Hematopoietic multipotent progenitor cell treated with erythropoietin and hydrocortisone succinate and interleukin-3 and kit ligand, for 15 days (in vitro differentiated cells): ENCODE measurements at places on chromosomes 13 and 19.

GRCh38 chr13:51032831-51033230, 78.2 kb downstream of the C13orf42 start:
- DNase-seq: no peak

GRCh38 chr13:40987606-40988280, 31.4 kb downstream of the ELF1 start:
- DNase-seq: no peak

DNA sequence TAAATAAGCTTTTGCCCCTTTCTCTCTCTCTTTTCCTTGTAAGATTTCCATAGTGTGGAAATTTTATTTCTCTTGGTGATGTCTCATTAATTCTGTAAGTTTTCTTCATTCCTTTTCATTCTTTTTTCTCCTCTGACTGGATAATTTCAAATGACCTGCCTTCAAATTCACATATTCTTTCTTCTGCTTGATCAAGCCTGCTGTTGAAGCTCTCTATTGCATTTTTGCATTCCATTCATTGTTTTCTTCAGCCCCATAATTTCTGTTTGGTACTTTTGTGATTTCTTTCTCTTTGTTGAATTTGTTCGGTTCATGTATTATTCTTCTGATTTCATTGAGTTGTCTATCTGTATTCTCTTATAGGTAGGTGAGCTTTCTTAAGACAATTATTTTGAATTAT, 42.2 kb upstream of the ZNF507 start:
- no peak for DNase-seq

- no peak for DNase-seq
Observed at GRCh38 chr13:31627097-31627845, 112.1 kb upstream of the RXFP2 start.

GRCh38 chr13:43022934-43023288, 475 bp upstream of the DNAJC15 start:
- no peak for DNase-seq

- no peak for DNase-seq
Observed at GRCh38 chr13:29964181-29964845, 113.9 kb upstream of the UBL3 start.

GRCh38 chr13:85223883-85224656, 575.1 kb downstream of the SLITRK6 start:
- DNase-seq: no peak

- DNase-seq: no peak
Observed at GRCh38 chr19:44762038-44762437, 13.5 kb downstream of the BCL3 start.

DNA sequence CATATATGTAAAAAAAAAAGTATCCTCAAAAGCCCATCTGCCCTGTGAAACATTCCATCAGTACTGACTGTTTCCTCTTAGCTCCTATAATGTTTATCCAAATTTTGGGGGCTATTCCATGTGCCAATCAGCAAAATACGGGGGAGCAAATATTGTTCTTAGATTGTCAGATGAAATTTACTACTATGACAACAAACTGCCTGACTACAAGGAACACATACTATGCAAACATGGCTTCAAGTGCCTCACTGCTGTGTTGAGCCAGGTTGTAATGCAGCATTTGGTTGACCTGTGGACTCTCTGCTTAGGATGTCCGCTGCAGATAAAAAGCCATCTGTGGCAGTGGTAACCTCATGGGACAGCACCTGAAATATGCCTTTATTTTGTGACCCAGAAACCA, 98.2 kb upstream of the SCEL start:
- no peak for DNase-seq

- DNase-seq: no peak
Observed at GRCh38 chr19:41555748-41556147, 20.2 kb upstream of the CEACAM21 start.

DNA sequence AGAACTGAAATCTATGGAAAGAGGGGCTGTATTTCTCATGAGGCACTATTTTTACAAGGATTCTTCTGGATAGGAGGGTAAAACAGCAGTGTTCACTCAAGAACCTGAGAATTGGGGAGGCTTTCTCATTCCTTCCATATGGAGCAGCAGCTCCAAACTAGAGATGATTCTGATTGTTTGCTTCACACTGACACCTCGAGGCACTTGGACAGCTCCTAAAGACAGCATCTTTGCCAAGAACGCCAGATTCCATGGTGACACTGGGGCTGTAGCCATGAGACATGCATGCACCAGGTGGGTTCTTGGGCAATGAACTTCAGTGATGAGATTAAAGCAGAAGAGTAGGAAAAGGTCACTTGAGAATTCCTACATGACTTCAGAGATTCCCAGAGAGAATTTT, 361.5 kb upstream of the HTR2A start:
- DNase-seq: no peak

DNA sequence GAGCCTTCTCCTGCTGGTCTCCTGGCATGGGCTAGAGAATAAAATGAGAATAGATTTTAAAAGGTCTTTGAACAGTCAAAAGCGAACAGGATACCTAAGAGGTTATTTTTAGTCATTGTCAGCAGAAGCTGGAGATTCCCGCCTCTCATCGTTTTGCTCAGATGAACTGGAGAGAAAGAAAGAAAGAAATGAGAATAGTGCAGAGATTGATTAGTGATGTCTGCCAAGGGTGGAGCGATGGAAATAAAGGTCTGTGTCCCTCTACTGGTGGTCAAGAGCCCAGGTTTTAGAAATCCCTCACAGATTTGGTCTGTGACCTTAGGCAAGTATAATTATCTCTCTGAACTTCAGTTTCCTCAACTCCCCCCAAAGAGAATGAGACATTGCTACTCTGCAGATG, 5.3 kb downstream of the NCAN start:
- no peak for DNase-seq

DNA sequence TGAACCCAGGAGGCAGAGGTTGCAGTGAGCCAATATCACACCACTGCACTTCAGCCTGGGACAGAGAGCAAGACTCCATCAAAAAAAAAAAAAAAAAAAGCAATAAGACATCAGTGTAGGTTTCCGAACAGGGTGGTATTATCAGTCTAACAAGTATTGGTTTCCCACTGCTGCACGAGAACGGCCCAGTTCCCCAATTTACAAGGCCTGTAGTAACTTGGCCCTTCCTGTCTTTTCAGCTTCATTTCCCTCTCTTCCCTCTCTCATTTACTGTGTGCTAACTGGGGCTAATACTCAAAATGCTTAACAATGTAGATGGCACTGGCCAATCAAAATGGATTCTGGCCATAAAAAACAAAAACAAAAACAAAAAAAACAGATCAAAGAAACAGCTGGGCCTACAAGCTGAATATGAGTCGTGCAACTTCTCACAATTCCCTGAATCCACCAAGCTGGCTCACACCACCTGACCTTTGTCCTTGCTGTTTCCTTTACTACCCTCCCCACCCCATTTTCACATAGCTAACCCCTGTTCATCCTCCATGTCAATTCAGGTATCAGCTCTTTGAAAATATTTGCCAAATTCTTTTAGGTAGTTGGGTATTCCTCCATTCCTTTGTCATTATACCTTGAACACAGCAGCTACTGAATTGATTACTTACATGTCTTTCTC, 2.4 kb downstream of the TEX101 start:
- no peak for DNase-seq

GRCh38 chr19:44540736-44541135, 11.3 kb upstream of the CEACAM20 start:
- no peak for DNase-seq
